WTC11 (cell line): ENCODE measurements at places on chromosomes 2 and 18.

DNA sequence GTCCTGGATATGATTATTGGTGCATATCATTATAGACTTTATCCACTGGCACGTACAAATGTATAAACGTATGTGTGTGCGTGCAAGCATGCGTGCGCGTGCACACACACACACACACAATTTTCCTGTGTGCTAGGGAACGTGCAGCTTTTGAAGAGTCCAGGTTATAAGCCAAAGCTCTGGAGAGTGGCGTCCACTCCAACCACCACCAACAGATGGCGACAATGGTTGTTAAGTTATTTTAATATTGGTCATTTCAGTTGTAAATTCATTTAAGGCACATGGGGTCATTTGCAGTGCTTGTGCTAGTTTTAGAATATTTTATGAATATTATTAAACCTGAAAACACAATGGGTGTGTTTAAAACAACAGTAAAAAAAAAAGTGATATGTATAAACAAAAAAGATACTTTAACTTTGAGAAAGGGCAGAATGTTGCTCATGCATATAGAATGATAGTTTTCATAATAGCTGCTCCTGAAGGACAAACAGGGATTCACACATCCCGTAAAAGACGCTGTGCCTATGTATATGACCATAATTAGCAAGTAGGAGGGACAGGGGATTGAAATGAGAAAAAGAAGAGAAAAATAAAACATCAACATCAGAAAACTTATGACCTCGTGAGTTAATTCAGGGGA lies 124.2 kb upstream of the ITGB6 start:
- DNase-seq = peak; percentile 51

GRCh38 chr18:46268671-46269070 lies 164.5 kb downstream of the HAUS1 start:
- no peak for DNase-seq

GRCh38 chr2:150716186-150716585 lies 228.7 kb upstream of the RND3 start:
- DNase-seq = no peak

GRCh38 chr2:11319939-11320338 lies 24.5 kb downstream of the ROCK2 start:
- DNase-seq = no peak

DNA sequence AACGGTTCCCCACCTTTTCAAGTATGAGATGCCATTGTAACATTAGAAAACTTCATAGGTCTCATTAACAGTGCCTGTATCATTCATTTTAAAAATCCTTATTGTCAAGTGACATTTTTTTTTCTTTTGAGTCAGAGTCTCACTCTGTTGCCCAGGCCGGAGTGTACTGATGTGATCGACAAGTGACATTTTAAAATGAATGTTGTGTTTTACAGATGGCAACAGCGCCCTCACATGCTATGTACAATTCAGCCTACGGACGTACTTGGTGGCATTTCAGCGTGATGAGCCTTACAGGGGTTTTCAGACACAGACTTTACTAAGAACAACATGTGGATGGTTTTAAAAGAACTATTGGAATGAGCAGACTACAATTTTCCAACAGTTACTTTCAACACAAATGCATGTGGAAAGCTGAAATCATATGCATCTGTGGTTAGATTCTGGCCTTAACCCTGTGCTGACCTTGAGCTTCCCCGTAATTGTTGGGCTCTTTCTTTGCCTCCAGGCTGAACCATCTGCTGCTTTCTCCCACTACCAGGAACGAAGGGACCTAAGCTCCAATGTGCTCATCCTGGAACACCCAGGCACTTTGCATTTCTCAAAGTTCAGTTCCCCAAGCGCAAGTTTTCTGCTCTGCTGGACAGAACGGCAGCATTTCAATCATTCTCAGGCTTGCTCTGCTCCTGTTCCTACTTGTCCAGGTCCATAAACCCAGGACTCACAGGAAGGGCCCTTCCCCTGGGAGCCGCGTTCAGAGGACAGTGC lies 119.9 kb upstream of the NDUFV2 start:
- DNase-seq = peak; percentile 39

GRCh38 chr18:74996996-74997395 lies 211.9 kb downstream of the PTGR3 start:
- no peak for DNase-seq

- DNase-seq = no peak
Observed at GRCh38 chr2:108833219-108833618, 46.6 kb downstream of the CCDC138 start.

- no peak for DNase-seq
Observed at GRCh38 chr18:52531836-52532235, 191.8 kb downstream of the DCC start.

DNA sequence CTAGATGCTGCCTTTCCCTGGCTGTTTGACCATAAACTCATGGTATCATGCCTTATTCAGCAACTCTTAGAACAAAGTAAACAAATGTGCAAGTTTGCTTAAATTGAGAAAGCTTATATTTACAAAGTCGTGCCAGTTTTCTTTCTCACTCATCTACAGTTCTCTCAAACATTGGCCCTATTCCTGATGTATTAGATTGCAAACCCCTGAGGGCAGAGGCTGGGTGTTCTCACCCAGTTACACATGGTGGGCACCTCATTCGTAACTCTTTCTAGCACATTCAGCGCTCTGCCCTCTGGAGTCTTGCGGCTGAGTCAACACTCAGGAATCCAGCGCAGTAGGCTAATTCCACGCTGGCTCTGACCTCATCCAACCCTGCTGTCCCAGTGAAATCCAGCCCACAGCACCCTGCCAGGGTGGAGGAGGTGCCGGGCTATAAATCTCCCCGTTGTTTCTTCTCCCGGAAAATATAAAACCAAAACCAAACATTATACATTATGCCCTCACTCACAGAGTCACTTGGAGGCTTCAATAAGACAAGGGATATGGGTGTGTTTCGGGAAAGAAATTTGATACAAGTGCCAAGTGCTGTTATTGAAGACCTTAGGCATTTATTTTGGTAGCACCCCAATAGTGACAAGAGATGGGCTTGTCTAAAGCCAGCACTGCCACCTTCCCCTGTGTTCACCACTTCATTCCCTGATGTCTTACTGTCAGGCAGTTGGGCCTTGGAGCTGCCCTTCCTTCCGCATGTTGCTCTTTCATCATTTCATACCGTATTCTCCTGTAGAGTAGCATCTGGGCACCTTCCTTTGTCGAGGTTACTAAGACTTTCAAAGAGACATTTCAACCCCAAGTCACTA lies 287.4 kb downstream of the PRKCE start:
- DNase-seq = no peak

- peak; percentile 31 for DNase-seq
Observed at GRCh38 chr2:46299365-46300263, 2.4 kb downstream of the EPAS1 start.
